ENCODE measurements at places on chromosomes 7 and 10.

DNA sequence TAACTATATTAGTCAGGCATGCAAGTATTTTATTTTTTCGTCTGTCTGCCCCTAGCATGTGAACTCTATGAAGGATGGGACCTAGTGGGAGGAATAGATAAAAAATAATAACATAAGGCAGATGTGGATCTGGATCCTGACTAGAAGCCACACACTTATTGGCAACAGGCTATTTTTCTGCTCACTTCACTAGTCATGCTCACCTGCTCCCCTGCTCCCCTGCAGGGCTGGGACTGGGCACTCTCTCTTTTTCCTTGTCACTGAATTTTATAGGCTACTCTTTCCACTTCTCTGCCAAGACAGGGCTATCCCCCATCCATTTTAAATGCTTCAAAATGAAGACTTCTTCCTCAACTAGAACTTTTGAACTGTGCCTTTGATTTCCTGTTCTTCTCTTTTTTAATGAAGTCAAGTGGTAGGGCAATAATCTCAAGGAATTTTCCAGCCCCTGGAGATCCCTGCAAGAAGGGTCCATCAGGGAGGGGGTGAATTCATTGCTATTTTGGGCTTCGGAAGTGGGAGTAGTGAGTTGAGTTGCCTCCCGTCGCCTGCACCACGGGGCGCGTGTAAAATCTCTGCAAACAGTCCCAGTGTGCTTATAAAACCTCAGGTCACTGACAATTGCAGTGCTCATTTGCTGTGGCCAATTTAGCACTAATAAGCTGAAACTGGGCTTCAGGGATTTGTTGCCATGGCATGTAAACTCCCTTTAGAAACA lies 156.7 kb upstream of the NPVF start:
- no peak for DNase-seq

GRCh38 chr7:1121476-1121875 lies 33.6 kb downstream of the GPER1 start:
- no peak for DNase-seq

GRCh38 chr10:61183967-61184366 lies 240.0 kb upstream of the RHOBTB1 start:
- no peak for DNase-seq

- no peak for DNase-seq
Observed at GRCh38 chr7:106010331-106010730, 47.3 kb downstream of the CDHR3 start.

Data from hematopoietic multipotent progenitor cell treated with erythropoietin and hydrocortisone succinate and interleukin-3 and kit ligand, for 8 days (in vitro differentiated cells).